ENCODE measurements at places on chromosomes 4 and X.

DNA sequence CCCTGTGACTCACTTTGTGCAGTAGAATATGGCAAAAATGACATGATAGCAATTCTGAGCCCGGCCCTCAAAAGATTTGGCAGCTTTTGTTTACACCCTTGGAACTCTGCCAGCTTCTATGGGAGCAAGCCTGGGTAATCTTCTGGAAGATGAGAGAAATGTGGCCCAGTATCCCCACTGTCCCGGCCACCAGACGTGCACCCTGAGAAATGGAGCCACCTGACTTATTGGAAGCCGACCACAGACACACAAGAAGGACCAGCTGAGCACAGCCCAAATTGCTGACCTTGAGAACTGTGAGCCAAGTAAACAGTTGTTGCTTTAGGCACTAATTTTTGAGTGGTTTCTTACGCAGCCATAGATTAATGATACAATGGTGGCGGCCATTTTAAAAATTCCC is 197.0 kb downstream of the STIM2 start:
- DNase-seq, result no peak

DNA sequence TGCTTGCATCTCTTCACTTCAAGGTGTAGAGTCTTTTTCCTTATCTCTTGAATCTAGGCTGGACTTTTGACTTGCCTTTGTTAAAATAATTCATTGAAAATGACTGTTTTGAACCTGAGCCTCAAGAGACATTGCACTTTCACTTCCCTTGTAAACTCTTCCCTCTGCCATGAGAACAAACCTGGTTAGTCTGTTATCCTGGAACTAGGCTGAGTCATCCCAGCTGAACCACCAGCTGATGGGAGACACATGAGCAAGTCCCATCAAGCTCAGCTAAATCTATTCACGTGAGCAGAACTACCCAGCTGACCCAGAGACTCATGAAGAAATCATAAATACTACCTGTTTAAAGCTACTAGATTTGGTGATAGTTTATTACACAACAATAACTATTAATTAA is 202.3 kb upstream of the CENPE start:
- no peak for DNase-seq

DNA sequence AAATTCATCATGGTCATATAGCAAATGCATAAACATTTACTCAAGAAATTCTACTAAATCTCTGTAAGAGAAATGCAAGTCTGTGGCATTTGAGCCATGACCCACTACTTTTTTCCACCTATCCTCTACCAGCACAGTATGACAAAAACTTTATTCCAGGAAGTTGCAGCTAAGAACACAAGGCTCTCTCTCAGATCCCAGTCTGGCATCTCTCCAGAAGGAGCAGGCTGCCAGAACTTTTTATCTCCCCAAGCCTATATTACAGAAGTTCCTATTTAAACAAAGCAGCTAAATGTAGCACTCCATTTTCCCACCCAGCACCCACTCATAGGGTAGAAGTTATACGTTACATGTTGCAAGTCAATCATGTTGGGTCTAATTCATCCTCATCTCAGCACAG is 49.3 kb upstream of the EPGN start:
- DNase-seq, result no peak

- no peak for DNase-seq
These were observed 305.6 kb upstream of the DIPK2B start for GRCh38 chrX:45506149-45506730.

DNA sequence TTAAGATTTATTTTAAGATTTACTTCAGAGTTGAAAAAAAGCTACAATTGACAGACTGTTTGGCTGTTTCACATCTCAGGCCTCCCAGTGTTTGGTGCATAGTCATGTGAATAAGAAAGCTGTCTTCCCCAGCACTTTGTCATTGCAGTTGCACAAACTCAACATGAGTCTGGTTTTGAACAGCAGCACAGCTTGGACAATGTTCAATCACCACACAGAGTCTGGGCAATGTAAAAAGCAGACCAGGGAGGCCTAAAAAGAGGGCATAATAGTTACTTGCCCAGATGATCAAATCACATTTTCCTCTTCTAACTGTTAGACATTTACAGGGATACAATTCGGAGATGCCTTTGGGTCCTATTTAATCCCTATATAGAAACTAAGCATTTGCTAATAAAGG is 1055.0 kb downstream of the RPA4 start:
- DNase-seq, result no peak

DNA sequence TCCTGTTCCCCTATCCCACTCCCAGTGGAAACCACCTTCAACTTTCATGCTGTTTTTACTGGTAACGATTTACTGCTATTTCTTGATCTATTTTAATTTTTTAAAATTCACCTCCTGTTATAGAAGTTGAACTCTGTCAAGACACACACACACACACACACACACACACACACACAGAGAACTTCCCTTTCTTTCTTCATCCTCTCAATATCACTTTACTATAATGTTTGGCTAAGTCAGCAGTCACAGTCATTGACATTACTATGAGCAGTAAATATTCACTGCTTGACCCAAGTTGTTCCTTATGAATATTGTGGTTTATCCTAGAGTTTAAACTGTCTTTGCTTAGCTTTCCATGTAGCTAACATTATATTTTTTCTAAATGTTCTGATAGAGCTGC is 24.0 kb upstream of the SGMS2 start:
- DNase-seq, result no peak

GRCh38 chr4:187103351-187103750 is 379.7 kb upstream of the FAT1 start:
- no peak for DNase-seq

DNA sequence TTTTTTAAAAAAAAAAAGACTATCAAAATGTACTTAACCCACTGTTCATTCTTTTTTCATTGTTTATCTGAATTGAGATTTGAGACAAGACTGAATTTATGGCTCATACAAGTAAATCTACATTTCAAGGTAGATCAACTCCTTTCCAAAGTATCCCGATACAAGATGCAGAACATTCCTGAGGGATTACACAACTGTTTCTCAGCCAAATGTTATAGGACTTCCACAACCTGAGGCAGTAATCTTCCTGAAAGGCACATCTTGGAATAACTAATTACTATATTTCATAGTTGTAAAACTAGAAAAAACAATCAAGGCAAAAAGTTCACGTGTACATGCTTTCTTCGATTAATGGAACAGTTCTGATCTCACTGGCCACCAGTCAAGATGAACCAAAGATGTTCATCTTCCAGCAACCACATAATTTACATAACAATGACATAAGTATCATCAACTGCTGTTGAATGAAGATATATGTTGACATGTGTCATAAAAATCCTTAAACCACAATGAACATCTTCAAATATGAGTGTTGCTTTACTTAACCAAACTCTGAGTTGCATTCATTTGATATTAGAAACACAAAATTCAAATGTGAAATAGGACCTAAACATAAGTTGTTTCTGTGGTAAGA is 225.2 kb upstream of the DKK2 start:
- DNase-seq, result no peak

DNA sequence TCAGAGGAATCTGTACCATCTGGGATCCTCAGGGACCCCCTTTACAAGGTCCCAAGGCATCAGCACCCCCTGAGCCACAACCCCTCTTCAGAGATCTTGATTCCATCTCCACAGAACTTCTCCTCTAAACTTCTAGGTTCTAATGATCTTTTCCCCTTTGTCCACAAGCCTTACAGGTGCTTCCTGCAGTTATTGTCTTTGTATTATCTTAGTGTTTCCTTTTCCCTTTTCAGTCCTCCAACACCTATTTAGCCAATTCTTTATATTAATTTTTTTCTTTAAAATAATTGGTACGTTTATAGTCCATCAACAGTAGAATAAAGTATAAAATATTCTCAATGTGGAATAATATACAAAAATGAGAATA is 35.2 kb upstream of the FAM241A start:
- no peak for DNase-seq

GRCh38 chr4:2836391-2836859 is 7.2 kb upstream of the ADD1 start:
- no peak for DNase-seq

- DNase-seq, result no peak
These were observed 4.9 kb upstream of the ZNF81 start for GRCh38 chrX:47831788-47832187.

DNA sequence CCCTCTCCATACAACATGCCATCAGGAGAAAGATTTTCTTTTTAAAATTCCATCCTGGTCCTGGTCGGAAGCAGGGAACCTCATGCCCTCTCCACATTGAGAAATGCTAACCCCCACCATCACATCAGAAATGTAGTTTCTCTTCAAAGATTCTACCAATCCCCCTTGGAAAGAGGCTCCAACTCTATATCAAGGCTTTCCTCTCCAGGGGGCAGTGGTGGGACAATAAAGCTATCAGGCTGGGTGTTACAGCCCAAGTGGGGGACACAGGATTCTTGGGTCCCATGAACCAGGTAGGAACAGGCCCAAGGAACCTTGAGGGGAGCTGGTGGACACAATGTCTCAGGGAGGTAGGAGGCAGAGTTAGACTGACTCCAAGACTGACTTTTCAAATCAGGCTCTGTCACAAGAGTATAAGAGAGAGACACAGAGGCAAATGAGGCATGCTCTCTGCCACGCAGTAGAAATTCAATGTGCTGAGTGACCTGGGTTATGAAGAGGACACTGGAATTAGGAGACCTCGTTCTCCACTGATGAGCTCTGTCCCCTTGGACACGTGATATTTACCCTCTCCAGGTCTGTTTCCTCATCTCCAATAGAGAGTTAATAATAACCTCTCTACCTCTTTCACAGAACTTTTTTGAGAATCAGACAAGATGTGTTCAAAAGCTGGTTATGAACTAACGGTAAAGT is 4.5 kb downstream of the GJB1 start:
- no peak for DNase-seq

DNA sequence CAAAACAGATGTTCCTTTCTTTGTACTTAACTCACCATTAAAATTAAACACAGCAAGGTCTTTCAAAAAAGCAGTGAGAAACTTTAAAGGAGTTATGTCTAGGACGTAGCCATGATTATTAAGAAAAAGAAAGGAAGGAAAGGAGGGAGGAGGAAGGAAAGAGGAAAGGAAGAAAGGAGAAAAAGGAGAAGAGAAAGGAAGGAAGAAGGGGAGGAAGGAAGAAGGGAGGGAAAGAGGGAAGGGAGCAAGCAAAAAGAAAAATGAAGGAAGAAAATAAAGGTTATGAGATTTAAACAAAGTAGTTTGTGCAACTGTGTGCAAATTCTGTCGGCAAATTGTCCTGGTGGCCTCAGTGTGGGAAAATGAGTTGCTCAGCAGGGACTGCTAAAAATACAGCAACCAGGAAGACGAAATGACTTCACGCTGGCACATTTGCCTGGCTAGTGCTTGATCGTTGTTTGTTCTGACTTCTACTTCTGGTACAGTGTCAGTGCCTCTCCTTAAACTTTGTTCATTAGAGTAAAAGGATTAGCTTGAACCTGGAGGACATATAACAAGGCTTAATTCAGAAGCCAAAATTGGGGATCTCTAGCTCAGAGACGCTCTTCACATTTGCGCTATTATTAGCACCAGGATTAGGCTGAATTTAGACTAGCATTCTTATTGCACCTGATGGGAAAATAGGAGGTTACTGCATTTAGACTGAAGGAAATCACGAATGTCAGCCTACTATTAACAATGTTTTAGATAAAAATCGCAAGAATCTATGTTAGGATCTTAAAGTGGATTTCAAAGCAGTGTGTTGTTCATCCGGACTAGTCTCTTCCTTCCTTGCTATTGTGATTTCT is 81.2 kb downstream of the DCK start:
- DNase-seq, result no peak

DNA sequence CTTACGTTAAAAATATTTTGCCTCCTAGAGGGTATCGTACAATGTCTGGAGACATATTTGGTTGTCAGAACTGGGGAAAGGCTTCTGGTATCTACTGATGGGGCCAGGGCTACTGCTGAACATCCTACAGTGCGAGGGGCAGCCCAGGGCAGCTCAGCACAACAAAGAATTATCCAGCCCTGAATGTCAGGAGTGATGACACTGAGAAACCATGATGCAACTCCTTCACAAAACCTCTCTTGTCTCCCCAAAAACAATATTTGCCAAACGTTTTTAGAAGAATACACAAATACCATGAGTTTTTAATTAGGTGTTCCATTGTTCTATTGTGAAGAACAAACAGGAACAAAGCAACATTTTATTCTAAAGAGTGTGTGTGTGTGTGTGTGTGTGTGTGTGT is 43.4 kb upstream of the CLNK start:
- DNase-seq, result no peak

DNA sequence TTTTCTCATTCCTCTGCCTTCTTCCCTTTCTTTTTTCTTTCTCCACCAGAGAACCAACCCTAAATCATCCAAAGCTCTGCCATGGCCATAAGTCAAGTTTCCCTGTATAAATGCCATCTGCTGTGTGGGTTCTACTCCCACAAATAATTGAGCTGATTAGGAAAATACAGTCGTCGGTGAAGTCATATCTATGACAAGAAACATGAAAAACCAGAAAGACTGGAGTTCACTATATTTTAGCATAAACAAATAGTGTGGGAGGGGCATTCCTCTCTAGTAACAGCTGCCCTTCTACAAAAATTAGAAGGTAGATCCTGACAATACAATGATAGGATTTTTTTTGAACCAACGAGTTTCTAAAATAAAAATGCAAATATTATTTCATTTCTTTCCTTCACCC is 48.8 kb downstream of the SPOCK3 start:
- DNase-seq, result no peak

- DNase-seq, result no peak
These were observed 18.2 kb downstream of the ANKRD50 start for GRCh38 chr4:124694306-124694705.

- no peak for DNase-seq
These were observed 19.2 kb downstream of the TMEM131L start for GRCh38 chr4:153485359-153485758.

DNA sequence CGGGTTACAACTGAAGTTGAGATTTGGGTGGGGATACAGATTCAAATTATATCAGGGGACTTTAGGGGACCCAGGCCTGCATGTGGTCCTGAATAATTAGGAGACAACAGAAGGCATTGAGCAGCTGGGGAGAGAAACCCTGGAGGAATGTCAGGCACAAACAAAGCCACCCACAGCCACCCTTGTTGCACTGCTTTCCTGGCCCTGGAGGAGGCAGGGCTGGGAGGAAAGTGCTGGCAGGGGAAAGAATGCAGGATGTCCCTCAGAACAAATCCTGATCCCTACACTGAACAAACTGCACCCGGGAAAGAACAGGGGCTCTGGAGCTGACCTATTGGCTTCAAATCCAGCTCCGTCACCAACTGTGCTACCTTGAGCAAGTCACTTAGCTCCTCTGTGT is 214.1 kb upstream of the ATP6AP2 start:
- DNase-seq, result no peak

DNA sequence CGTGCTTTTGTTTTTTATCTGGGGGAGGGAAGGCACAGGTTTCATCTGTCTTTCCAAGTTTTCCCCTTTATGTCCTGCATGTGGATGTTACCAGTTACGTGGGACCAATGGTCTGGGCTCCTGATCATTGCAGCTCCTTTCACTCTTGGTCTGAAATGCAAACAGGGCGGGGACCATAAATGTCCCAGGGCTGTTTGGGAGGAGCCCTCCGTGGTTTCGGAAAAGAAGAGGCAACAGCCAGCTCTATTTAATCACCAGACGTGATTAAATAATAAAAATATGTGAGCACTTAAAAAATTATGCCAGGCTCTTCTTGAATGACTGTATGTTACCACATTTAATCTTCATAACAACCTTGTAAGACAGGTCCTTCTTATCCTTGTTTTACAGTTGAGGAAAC is 30.8 kb upstream of the C1GALT1C1 start:
- no peak for DNase-seq
